Adipocyte (in vitro differentiated cells): ENCODE measurements at places on chromosomes 7 and 10.

GRCh38 chr7:762885-763284 lies 35.8 kb upstream of the PRKAR1B start:
- no peak for DNase-seq

- peak; percentile 8 for DNase-seq
Observed at GRCh38 chr10:58275908-58276307, 6.9 kb downstream of the CISD1 start.

GRCh38 chr7:79512261-79512660 lies 58.8 kb upstream of the MAGI2 start:
- DNase-seq: peak; percentile 27

GRCh38 chr7:137269240-137269639 lies 74.3 kb downstream of the PTN start:
- no peak for DNase-seq

DNA sequence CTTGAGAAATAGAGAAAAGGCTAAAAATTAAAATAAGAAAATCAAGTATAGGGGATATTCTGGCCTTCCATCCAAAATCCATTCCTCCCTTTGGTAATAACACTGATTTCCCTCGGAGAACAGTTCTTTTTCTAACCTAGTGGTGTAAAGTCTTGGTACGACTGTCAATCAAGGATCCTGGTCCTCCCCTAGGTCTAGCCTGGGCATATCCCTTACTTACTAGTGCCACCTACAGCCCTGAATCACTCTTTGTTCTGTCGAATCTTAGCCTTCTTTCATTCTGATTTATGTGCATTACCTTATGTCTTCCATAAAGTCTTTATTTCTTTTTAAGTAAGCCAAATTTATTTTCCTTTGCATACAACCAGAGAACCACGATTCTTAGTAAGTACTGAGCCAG lies 298.7 kb upstream of the LRRTM3 start:
- DNase-seq: peak; percentile 71

GRCh38 chr7:158191671-158192070 lies 396.0 kb downstream of the PTPRN2 start:
- no peak for DNase-seq

- DNase-seq: no peak
Observed at GRCh38 chr10:61314273-61314672, 138.9 kb downstream of the TMEM26 start.

DNA sequence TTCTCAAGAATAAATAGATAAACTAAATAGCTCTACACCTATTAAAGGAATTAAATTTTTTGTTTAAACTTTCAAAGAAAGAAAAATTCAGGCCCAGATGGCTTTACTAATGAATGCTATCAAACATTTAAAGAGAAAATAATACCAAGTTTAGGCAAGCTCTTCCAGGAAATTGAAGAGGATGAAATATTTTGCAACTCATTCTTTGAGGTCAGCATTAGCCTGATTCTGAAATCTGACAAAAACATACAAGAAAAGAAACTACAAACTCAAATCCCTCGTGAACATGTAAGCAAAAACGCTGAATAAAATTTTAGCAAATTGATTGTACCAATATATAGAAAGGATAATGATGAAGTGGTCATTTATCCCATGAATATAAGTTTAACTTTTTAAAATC lies 93.4 kb downstream of the RTKN2 start:
- peak; percentile 29 for DNase-seq

GRCh38 chr7:108026647-108027046 lies 23.7 kb upstream of the LAMB1 start:
- DNase-seq: peak; percentile 60

GRCh38 chr10:26468700-26469099 lies 30.6 kb downstream of the APBB1IP start:
- no peak for DNase-seq

GRCh38 chr7:108201766-108202165 lies 71.6 kb upstream of the LAMB4 start:
- no peak for DNase-seq

GRCh38 chr10:113666682-113667252 lies 2.9 kb upstream of the NRAP start:
- DNase-seq: no peak

- DNase-seq: no peak
Observed at GRCh38 chr7:25396668-25397067, 168.4 kb upstream of the NPVF start.

DNA sequence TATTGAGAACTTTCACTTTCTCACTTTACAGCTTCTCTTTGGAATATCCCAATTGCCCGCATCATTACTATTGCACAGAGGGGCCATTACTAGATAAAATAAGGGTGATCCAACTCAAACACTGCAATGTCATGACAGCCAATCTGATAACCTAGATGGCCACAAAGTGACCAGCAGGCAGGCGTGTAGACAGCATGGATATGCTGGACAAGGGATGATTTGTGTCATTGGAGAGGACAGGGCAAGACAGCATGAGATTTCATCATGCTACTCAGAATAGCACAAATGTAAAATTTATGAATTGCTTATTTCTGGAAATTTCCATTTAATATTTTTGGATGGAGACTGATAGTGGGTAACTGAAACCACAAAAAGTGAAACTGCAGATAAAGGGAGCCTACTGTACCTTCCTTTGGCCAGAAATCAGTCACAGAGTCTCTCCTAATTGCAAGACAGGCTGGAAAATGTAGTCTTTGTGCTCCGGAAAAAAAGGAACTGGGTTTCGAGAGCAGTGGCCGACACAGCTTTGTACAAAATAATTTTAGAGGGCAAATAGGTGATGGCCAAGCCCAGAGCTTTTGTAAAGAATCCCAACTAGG lies 6.1 kb upstream of the GSDME start:
- DNase-seq: no peak
